T follicular helper cell (primary cell): ENCODE measurements at places on chromosomes 5 and 9.

DNA sequence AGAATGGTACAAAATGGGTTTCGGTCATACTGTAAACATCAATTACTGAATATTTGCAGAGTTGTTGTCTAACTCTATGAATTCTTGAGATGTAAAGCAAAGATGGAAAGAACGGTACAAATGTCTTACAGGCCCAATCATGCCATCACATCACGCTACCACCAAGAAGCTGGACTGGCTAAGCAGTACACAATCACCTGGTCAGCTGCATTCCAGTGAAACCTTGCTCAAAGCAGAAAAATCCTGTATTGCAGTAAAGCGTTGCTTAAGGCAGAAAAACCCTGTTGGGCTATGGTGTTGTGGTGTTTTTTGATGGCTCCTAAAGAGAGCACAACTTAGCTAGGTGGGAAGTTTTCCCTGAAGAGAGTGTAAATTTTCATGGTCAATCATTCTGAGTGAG lies 112.6 kb upstream of the RASA1 start:
- DNase-seq, result no peak

DNA sequence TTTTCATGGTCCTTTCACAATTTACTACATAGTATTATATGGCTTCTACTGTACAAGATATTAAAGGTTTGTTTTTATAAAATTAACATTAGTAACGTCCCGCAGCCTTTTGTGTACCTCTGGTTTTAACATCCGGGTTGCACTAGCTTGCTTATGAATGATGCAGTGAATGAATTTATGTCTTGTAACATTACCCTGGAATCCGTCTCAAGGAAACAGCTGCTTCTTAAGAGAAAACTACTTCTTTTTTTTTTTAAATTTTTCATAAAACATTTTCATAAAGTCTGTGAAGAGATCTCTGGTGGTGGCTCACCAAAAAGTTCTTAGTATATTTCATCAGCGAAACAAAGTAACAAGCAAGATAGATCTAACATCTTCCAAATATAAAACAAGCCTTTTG lies 23.6 kb downstream of the MARCHF3 start:
- no peak for DNase-seq

DNA sequence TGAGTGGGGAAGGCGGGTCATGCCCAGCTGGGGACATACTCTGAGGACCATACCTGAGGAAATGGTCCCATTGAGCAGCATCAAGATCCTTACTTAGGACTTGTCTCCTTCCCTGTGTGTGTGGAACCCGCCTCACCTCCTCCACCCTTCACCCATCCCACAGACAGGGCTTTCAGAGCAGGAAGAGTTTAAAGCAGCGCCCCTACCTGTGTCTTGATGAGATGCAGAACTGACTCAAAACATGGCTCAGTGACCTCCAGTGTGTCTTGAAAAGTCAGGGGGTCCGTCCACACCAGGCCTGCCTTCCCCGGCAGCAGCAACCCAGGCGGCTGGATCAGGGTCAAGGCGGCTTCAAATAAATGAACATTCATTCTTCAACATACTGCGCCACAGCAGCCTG lies 38.4 kb downstream of the PLAC8L1 start:
- DNase-seq, result no peak

DNA sequence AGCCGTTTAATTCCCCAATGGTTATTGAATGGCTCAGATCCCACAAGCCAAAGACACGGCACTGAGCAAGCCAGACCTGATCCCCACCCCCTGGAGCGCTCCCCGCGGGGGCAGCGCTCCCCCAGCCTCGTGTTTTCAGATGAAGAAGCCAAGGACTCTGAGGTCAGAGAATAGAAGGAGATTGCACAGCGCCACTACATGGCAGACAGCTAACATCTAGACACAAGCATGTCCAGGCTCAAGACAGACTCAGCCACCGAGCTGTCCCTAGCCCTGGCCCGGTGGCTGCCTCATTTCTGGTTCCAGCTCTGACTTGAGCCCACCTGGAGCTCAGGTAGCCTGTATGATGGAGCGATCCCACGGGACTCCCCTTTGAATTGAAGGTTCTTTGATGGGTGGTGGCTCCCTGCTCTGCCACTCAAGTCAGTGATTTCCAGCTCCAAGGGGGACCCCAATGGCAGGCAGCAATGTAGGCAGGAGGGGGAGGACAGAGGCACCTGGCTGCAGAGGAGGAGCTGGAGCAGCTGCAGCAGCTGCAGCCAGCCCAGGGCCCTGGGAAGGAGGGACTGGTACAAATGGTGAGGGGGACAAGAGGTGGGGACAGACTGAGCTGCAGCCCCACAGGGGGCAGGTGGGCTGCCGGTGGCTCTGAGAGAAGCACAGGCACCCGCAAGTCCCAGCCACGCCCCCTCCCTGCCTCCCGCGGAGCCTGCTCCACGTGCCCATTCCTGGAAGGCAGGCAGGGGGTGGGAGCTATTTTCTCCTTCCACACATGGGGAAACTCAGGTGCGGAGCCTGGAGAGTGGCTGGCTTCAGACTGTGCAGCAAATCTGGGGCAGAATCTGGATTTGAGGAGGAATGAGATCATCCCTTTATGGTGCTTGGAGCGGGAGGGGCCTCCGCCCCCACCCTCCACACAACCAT lies 40.2 kb downstream of the NTNG2 start:
- DNase-seq, result no peak

- no peak for DNase-seq
Observed at GRCh38 chr9:132937463-132937901, 6.9 kb downstream of the TSC1 start.

DNA sequence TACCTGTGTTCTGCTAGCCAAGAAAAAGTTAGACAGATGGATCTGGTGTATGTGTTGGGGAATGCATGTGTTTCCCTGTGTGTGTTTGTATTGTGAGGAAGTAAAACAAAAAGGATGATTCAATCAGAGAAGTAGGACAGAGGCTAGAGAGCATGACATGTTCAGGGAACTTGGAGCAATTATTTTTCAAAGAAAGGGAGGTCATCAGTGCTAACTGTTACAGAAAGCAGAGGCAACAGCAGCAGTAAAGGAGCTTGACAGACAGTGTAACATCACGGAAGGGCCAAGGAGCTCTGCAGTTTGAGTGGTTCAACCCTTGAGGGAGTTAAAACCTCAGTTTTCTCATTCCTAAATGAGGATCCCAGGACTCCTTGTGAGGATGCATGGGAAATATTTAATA lies 13.2 kb downstream of the SPINK1 start:
- no peak for DNase-seq

DNA sequence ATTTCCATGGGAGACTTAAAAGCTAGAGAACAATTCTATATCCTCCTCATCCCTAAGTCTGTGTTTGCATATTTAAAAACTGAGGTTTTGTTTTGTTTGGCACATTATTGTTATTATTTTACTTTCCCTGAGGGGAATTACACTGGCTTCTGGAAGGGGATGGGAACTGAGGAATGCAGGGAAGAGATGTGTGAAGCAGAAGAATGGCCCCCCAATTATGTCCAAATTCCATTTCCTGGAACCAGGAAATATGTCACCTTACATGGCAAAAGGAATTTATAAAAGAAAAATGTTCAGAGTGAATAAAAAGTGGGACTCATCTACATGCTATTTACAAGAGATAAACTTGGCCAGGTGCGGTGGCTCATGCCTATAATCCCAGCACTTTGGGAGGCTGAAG lies 129.8 kb downstream of the MARCHF11 start:
- no peak for DNase-seq

GRCh38 chr5:172282272-172283019 lies 1.1 kb downstream of the UBTD2 start:
- no peak for DNase-seq
